RPMI8226 (cell line): ENCODE measurements at places on chromosomes 4 and X.

DNA sequence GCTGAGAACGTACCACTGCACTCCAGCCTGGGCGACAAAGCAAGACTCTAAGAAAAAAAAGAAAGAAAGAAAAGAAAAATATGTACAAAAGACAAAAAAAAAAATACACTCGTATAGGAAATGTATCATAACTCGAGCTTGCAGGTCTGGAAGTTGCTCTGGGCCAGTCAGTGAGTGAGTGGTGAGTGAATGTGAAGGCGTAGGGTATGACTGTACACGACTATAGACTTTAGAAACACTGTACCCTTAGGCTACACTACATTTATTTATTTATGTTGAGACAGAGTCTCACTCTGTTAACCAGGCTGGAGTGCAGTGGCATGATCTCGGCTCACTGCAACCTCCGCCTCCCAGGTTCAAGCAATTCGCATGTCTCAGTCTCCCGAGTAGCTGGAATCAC is 29.4 kb downstream of the EVC2 start:
- DNase-seq: no peak

DNA sequence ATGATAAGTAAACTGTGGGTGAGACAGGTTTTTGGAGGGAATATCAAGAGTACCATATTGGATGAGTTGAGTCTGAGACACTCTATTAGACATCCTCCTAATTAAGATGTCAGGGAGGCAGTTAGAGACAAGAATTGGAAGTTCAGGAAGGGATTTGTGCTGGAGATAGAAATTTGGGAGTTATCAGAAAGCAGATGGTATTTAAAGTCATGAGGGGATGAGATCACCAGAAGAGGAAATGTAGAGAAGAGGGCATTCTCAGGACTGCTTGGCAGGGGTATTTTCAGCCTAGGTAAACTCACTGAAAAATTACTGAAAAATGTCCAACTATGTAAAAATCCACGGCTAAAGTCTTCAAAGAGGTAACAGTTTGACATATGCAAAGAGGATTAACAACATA is 161.6 kb upstream of the PGRMC2 start:
- DNase-seq: no peak

GRCh38 chr4:134722306-134722705 is 520.7 kb upstream of the PABPC4L start:
- DNase-seq: no peak

DNA sequence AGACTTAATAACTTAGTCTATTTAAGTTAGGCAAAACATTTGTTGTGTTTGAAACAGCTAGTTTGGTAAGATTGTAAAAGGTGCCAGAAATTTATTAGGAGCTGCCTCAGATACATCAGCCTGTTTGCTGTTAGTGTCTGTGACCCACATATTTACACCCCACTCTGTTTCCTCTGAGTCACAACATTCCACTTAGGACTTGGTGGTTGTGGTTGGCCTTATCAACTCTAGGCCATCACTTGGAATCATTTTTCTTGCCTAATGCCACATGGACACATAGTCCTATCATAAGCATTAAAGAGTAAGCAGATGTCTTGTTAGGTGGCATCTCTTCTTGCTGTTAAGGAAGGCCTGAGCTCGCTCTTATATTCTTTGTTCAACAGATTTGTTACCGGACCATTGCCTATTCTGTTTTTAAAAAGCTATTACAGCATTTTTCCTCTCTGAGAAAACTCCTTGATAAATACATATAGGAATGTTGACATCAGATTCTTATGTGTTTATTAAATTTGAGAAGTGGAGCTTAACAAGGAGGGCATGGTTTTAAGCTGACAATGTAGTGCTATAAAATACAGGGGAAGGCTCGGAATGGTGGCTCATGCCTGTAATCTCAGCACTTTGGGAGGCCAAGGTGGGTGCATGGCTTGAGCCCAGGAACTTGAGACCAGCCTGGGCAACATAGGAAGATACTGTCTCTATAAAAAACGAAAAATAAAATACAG is 51.2 kb upstream of the PGRMC2 start:
- DNase-seq: no peak

DNA sequence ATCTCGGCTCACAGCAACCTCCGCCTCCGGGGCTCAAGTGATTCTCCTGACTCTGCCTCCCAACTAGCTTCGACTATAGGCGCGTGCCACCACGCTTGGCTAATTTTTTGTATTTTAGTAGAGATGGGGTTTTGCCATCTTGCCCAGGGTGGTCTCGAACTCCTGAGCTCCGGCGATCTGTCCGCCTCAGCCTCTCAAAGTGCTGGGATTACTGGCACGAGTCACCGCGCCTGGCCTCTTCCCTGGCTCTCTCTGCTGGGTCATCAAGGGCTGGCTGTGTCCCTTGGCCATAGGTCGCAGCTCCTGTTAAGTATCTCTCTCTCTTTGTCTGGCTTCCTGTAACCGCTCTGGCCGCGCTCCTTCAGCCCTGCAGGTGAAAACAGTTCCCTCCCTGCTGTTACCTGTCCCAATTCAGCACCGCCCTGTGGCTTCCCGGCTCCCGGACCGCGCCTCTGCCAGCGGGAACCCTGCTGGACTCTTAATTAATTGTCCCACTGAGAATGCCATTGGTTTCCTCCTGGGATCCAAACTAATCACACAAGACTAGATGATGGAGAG is 1.3 kb upstream of the RGS12 start:
- DNase-seq: peak; percentile 20

- no peak for DNase-seq
Measured at GRCh38 chrX:20740443-20740842, 473.7 kb upstream of the RPS6KA3 start.

DNA sequence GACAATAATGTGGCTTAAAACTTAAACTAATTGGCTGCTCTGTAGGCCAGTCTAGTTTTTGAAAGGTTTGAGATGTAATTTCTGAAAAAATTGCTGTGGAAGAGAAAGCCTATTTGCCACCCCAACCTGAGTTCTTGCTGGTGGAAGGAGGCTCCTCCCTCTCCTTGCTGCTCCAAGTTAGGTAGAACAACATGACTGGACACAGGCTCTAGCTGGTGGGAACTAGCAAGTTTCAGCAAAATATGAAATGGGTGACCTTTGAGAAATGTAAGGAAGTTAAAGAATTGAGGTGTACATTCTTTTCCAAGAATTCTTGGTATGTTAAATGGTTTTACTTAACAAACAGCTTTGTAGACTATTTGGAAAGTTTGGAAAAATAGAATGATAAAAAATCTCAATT is 8.0 kb downstream of the RPL34 start:
- DNase-seq: no peak

- DNase-seq: no peak
Measured at GRCh38 chr4:168787801-168788595, 222.1 kb downstream of the CBR4 start.

DNA sequence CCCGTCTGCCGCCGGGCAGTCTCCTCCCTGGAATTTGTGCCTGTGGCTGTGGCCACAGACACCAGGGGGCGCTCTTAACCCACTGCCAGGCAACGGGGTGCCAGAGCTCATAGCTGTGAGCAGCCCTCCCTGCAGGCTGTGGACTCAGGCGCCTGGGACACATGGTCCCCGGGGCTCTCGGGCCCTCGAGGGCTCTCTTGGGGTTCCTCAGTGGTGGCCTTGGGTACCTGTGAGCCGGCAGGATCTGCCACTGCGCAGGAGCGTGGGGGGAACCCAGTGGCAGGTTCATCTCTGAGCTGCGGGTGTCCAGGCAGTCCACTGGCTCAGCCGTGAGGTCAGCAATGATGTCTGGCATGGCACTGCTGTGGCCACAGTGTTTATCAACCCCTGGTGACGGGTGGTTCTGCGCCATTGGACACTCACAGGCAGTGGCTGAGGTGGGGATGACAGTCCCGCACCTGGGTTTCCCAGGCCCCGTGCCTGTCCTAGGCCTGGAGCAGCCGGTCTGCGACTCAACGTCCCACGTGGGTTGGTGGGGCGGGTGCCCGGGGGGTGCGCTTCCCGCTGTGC is 37.2 kb downstream of the PCGF3 start:
- peak; percentile 64 for DNase-seq

DNA sequence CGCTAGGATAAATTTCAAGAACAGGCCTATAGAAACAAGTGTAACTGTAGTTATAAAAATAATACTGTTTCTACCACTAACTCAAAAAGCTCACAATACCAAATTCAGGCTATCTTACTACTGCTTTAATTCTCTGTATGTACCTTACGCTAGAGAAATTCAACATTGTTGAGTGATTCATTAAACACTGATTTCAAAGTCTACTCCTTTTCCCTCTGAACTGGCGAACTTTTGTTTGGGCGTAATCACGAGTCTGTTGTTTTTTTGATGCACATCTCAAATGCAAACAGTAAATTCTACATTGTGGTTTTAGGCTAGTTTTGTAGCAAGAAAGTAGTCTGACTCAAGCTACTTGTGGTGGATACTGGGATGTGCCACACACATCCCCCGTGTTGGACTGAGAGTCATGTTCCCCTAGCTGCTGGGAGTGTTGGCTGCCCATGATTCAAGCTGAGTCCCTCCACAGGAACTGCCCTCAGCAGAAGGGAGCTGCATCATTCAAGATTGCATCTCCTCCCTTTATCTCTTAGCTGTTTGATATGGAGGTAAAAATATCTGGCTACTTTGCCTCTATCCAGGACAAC is 406.1 kb downstream of the RAPGEF2 start:
- DNase-seq: no peak

DNA sequence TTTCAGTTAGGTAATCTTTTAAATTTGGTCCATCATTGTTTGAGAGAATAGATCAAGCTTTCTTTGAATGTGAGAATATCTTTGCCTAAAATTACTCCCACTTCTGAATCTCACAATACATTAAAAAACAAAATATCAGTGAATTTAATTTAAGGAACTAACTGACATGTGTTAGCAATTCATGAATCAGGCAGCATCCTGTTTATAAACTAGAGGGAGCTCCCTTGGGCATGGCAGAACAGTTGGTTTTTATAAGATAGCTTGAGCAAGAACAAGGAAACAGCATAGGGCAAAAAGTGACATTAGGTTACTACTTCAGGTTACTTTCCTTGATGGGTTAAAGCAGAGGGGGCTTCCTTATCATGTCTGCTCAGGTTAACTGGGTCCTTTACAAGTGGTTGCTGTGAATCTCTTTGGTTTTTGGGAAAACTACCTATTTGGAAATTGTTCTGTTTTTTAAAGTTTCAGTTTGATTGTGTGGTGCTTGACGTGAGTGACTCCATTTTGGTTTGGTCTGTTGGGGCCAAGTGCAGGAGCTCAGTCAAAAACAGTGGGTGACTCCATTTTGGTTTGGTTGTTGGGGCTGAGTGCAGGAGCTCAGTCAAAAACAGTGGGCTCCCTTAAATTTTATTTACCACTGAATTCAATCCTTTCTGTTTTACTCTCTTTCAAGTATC is 68.0 kb downstream of the PPEF2 start:
- DNase-seq: no peak

GRCh38 chr4:139559687-139560086 is 3.7 kb upstream of the SETD7 start:
- no peak for DNase-seq

- no peak for DNase-seq
Measured at GRCh38 chr4:74997948-74998729, 65.2 kb downstream of the PARM1 start.

DNA sequence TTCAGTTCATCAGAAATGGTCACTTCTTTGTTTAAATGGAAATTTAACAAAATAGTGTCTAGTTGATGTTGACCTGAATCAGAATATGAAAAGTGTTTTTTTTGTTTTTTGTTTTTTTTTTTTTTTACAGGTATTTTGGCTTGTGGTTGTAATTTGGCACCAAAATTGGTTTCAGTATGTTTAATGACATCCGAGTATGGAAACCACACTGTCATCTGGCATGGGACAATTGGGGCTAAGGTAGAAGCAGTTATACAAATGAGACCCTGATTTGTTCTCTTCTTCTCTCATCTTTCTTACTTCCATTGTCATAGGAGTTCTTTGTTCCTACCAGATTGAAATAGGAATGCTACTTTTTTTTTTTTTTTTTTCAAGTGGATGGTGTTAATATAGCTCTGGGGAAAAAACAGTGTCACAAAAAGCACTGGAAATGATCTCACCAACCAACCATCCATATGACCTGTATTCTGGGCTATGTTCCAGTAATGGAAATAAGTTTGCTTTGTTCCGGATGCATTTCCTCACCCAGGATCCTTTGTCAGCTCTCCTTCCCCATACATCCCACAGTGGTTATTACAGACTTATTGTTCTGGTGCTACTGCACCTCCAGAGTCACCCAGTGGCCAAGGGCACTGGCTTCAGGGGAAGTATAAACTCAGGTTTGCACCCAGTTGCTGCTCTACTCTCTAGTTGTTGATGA is 95.8 kb downstream of the ATXN3L start:
- DNase-seq: no peak

GRCh38 chrX:104681214-104681613 is 115.2 kb downstream of the IL1RAPL2 start:
- DNase-seq: no peak

GRCh38 chr4:59249110-59249509 is 1951.0 kb upstream of the ADGRL3 start:
- DNase-seq: no peak

GRCh38 chr4:84808332-84808731 is 158.2 kb downstream of the WDFY3 start:
- no peak for DNase-seq

- DNase-seq: no peak
Measured at GRCh38 chr4:156230176-156230575, 276.5 kb upstream of the CTSO start.

- no peak for DNase-seq
Measured at GRCh38 chr4:55795341-55795740, 24.2 kb upstream of the EXOC1L start.

- no peak for DNase-seq
Measured at GRCh38 chr4:24896977-24897376, 15.9 kb downstream of the CCDC149 start.

DNA sequence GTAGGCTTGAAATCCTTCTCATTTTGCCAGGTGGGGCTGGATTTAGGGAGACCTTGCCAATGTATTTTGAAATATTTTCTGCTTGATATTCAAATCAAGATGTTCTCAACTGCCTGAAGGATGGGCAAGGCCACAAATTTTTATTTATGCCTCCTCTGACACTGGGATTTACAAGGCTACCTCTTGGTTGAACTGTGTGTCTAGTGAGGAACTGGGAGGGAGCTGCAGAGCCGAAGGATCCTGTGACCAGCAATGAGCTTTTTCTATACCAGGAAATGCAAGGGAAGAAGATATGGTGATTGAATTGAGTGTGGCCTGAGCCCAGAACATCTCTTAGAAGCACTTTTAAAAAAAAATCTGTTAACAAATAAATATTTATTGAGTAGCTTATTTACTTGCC is 14.9 kb downstream of the VSIG1 start:
- no peak for DNase-seq
